ENCODE measurements at places on chromosomes 4 and X.

- no peak for DNase-seq
Measured at GRCh38 chrX:122622795-122623194, 561.3 kb upstream of the GRIA3 start.

- DNase-seq: no peak
Measured at GRCh38 chr4:8840816-8841455, 30.7 kb downstream of the HMX1 start.

- DNase-seq: no peak
Measured at GRCh38 chr4:3791910-3792542, 25.8 kb downstream of the ADRA2C start.

DNA sequence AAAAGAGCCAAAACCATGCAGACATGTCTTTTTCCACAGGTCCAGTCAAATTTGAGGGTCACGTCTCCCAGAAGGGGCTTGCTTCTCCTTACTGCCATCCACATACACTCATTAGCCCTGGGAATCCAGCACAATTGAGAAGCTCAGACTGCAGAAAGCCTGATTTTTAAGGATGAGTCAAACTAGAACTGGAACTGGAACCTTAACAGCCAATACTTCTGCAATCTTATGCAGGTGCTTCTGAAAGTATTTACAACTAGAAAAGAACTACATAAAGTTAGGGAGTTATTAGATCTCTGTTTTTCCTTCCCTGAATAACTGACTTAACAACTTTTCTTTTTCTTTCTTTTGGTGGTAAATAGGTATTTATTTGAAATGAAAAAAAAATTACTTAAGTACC lies 86.3 kb downstream of the CDS1 start:
- no peak for DNase-seq

DNA sequence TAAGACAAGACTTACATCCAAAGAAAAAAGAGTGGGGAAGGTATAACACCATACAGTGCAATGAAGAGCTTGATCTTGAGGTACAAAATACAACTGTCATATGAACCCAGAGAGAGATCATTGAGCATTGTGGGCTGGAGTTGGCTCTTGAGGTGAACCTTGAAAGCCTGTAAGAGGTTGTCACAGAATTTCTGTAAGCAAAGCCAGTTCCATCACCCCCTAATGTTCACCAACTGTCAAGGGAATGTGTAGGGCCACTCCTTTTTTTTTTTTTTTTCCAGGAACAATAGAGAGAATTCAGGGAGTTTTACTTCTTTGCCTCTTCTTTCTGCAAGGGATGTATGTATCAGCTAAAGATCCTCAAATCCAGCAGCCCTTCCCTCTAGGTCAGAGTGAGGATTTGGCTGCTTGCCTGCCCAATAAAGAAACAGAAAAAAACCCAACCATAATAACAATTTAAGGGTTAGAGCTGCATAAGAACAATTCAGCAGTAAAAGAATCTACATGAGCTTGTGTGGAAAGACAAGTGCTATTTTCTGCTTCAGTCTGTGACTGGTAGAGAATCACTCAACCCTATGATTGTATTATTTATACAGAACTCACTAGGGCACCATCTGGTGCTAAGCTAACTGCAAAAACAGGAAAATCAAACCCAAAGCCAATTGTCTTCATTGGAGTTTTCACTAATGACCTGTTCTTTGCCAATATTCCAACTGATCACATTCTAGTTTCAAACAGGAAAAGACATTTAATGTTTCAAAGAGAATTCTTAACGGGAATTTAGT lies 217.5 kb upstream of the TEX13C start:
- DNase-seq: no peak

Measured in CD4-positive, alpha-beta T cell treated with Interleukin-10 for 1 hour (primary cell).